ENCODE measurements at places on chromosomes 16 and 17.

DNA sequence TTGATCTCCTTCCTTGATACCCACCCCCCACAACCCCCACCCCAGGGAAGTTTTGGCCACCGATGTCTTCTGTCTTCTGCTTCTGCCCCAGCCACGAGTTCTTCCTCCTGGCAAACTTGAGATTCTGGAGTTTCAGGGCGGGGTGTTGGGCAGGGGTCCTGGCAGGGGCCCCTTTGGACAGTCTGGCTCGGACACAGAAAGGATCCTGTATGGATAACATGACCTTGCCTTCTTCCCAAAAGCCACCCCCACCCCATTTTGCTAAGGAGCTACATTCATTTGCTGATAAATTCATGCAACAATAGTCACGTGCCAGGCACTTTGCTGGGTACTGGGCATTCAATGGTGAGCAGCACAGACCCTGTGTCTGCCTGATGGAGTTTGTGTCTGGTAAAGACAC, 5.9 kb upstream of the COL1A1 start:
- DNase-seq = peak; percentile 52

- DNase-seq = no peak
These were observed 18.0 kb upstream of the ASGR2 start for GRCh38 chr17:7132511-7133094.

GRCh38 chr17:57108671-57109392, 23.8 kb downstream of the AKAP1 start:
- no peak for DNase-seq

DNA sequence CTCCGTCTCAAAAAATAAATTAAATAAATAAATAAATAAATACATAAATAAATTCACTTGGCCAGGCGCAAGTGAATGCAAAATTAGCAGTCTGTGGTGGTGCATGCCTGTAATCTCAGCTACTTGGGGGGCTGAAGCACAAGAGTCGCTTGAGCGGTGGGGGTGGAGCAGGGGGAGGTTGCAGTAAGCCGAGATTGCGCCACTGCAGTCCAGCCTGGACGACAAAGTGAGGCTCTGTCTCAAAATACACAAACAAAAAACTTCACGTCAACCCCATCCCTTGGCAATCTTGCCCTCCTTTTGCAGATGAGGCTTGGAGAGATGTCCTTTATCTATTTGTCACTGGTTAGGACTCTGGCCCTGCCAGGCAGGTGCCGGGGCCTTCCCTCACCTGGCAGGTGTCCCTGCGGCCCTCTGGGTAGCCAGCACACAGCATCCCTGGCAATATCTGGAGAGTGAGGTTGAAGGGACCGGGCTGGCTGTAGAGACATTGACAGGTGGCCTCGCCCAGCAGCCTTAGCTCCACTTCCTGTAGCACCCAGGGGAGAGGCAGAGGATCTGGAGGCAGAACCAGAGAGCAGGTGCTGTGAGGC, 4.4 kb downstream of the PRSS36 start:
- no peak for DNase-seq

GRCh38 chr16:50841081-50841886, 99.4 kb downstream of the CYLD start:
- no peak for DNase-seq

DNA sequence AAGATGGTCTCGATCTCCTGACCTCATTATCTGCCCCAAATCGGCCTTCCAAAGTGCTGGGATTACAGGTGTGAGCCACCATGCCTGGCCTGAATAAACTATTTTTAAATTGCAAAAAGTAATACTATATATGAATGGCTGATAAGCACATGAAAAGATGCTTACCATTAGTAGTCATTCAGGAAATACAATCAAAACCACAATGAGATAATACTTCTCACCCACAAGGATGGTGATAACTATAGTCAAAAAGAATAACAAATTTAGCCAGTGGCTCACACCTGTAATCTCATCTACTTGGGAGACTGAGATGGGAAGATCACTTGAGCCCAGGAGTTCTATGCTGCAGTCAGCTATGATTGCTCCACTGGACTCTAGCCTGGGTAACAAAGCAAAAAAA, 2.4 kb upstream of the TACO1 start:
- no peak for DNase-seq

DNA sequence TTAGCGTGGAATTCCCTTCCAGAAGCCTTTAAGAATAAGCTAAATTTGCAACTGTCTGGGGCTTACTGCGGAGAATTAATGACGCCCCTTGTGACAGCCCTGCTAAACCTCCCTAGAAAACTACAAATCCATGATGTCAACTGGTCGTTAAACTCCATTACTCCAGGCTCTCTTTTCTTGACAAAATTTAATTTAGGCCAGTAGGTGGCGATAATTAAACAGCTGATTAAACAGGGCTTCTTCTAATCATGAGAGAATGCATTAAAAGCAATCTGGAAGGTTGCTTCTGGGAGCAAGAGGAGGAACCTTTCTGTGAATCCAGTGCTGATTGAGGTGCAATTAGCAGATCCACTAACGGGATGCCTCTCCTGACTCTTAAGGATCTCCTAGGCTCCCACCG, 8.1 kb upstream of the NLRP1 start:
- DNase-seq = no peak

GRCh38 chr16:85383836-85384832, 229.0 kb upstream of the GSE1 start:
- DNase-seq = peak; percentile 47

DNA sequence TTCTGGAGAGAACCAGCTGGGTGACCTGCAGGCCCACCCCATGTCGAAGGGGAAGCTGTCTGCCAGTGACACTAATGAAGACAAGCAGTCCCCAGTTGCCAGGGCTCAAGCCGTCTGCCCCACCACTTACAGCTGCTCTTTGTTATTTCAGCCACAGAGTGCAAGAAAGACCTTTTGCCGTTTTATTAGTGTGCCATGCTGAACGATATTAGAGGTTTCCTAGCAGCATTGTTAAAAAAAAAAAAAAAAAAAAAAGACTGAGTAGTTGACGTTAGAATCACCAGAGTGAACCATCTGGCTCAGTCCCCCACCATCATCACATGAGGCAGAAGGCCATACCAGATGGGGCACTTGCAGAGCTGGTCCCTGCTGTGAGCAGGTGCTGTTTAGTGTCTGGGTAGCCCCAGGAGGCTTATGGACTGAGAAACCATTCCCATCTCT, 26.5 kb upstream of the SLC39A11 start:
- DNase-seq = no peak

- DNase-seq = no peak
These were observed 131.7 kb downstream of the SHISA6 start for GRCh38 chr17:11372692-11373091.

DNA sequence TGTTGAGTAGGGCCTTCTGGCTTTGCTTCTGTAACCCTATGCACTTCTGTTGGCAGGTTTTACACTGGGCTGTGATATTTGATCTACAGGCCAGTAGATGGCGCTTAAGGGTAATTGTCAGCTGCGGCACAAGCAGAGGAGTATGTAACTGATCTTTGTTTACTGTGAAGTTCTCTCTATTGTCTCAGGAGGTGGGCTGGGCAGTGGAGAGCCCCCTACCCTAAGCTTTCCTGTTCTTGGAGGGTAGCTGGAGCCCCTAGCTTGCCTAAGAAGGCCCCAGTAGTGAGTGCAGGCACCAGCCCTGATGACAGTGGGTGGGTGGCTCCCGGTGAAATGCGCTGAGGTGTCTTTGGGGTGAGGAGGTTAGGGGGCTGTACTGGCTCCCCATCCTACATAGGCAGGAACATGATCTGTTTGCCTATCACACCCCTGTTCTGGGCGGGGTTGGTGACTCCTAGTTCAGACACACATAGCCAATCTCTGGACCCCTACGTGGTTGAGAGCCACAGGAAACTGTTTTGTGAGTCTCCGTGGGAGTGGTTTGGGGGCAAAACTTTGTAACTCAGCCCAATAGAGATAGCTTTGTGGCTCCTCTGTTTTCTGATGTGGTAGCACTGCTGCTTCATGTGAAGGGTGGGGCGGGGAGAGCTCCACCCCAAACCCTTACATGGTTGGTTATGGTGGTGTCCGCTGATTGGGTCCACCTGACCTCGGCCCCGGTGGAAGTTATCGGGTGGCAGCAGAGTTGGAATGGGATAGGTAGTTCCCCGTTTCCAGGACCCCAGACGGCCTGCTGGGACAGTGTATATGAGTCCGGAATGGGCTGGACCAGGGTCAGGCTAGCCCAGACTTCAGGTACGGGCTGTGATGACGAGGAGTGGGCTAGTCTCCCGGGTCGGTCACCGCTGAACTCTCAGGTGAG, 60.4 kb downstream of the SLFN11 start:
- DNase-seq = no peak

DNA sequence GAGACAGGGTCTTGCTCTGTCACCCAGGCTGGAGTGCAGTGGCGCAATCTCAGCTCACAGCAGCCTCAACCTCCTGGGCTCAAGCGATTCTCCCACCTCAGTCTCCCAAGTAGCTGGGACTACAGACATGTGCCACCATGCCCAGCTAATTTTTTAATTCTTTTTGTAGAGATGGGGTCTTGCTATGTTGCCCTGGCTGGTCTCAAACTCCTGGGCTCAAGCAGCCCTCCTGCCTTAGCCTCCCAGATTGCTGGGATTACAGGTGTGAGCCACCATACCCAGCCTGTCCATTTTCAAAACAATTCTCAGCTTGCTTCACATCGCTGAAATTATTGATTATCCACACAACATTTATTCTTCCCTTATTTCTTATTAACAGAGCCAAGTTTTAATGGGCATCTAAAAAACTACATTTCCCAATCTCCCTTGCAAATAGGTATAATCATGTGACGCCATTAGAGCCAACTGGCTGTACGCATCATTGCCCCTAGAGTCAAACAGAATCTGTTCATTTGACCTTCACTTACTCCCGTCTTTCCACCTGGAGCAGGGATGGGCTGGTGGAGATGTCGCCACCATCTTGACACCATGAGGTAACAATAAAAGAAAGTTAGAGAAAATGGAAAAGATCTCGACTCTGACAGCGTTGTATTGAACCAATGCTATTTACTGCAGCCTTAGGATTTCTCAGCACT, 148.0 kb upstream of the FOXF1 start:
- no peak for DNase-seq

DNA sequence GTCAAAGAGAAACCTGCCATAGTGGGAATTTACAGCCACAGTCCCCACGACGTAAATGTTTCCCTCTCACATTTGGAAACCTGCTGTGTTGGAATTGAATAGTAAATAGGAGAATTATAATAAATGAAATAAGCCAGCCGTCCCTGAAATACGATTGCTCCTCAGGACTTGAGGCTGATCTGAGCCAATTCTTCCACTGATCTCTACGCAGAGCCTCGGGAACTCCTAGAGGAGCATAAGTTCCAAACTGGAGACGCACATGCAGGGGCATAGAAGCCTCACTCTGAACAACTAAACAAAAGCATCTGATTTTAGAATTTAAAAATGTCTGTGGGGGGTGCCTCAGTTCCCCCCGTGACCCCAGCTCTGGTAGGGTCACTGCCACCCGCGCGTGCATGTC, 10.2 kb upstream of the TEX19 start:
- DNase-seq = no peak

GRCh38 chr17:61616783-61617182, 25.8 kb upstream of the NACA2 start:
- DNase-seq = no peak

DNA sequence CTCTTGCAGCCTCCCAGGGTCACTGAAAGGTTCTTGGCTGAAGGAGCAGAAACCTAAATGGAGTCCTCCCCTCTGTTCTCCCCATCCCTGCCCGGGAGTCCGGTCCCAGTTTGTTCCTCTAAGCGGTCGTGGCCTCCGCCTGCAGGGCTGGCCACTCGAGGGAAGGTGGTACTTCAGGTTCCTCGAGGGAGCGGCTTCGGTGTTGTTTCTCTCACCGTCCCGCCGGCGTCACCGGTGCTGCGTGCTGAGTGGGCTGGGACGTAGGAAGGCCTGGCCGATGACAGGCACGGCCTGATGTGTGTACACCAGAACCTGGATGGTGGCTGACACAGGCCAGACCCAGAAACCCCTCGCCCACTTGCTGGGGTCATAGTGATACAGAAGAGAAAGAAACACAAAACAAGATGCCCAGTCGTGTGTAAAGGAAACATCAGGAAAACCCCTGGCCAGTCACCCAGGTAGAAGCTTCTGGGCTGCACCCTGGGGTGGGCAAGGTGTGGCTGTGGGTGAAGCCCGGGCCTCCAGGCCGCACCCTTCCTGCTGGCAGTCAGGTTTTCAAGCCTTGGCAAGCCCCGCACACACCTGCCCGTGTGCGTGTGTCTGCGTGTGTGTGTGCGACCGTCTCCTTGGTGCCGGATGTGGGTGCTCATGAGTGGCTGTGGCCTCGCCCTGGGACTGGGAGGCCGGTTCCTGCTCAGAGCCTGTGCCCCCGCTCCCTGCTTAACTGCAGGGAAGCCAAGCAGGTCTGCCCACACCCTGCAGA, 52.0 kb downstream of the BAIAP2 start:
- DNase-seq = no peak

DNA sequence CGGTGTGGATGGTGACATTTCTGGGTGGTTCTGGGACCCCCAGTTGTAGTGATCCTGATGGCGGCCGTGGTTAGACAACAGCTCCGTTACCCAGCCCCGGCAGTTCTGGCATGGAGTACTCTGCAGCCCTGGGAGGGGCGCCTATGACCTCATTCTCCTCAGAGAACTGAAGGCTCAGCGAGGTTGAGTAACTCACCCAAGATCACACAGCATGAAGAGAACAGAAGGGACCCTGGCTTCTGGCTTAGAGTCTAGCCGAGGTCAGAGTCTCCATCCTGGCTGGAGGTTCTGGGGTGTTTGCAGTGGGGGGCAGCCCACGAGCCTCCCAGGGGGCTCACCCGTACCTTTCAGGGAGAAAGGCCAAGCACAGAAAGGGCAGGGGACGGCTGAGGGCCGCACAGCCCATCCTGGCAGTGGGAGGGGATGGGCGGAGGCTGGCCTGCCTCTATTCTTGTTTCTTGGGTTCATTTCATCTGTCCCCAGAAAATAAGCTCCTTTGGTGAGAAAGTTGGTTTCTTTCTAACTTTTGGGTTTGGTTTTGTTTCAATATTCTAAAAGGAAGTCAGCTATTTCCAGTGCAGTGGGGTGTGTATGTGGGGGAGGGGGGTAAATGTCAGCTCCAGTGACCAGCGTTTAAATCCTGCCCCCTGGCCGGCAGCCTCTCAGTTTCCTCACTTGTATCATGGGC, 13.2 kb downstream of the ZFPM1 start:
- DNase-seq = no peak

DNA sequence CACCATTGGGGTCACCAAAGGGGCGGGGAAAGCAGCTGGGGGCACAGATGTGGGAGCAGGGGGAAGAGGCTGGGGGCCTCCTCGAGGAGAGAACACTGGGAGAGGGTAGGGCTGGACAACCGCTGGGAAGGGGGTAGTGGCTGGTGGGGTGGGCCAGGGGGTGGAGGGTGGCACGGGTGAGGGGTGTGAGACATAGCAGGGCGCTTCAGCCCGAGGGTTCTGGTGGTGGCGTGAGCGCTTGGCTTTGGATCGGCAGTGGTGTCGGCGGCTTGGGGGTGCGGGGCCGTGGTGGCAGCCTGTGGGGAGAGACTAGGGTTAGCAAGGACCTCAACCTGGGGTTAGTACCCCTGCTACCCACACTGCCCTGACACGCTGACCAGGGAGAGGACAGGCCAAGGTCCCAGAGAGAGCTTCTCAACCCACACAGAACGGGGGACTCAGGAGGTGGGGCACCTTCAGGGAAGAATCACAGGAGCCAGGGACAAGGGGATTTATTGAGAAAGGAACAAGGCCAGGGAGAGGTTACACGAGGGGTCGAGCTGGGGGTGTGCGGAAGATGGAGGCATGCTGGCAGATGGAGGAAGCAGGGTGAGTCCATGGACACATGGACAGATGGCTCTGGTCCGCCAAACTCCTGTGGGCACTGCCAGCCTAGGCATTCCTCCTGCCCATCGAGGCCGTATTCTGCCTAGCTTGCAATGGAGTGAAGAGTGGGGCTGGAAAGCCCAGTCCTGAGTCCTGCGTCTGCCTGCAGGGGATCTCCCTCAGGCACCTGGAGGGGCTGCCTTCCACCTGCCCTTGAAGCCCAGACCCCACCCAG, 8.4 kb downstream of the PER1 start:
- no peak for DNase-seq
